Left cardiac atrium (tissue), 4 donors: ENCODE measurements at places on chromosomes 12 and 14. TPM values are rescaled to one million over a fixed set of nuclear protein-coding genes. Genes with fewer than 3 reads are reported as not detected.

DNA sequence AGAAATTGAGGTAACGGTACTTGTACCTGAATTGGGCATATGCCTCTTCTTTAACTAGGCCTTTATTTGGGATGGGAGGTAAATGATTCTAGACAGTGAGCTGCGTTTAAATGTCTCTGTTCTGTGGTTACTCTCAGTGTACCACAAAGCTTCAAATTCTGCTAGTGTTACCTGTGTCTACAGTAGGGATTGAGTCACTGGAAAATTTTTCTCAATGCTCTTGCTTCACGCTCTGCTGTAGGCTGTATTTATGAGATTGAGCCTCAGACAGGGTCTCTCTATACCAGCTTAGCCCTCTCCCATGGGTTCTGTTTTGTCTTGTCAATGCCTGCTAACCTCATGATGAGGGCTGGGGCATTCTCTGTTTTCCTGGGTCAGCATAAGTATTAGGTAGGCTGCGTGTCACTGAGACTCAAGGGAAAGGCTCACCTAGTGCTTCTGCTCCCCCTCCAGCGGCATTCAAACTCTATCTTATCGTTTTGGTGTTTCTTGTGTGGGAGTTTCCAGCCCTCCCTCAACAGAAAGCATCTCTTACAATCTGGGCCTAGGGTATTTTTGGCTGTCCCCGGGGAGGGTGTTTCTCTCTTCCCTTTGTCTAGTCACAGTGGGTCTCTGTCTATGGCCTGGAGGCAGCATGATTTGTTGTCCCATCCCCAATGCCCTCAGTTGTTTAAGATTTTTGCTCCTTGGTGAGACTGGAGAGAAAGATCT lies 285.8 kb downstream of the ADGRD1 start:
- no peak for DNase-seq

GRCh38 chr14:100988956-100989355 lies 85.4 kb upstream of the RTL1 start:
- no peak for DNase-seq

DNA sequence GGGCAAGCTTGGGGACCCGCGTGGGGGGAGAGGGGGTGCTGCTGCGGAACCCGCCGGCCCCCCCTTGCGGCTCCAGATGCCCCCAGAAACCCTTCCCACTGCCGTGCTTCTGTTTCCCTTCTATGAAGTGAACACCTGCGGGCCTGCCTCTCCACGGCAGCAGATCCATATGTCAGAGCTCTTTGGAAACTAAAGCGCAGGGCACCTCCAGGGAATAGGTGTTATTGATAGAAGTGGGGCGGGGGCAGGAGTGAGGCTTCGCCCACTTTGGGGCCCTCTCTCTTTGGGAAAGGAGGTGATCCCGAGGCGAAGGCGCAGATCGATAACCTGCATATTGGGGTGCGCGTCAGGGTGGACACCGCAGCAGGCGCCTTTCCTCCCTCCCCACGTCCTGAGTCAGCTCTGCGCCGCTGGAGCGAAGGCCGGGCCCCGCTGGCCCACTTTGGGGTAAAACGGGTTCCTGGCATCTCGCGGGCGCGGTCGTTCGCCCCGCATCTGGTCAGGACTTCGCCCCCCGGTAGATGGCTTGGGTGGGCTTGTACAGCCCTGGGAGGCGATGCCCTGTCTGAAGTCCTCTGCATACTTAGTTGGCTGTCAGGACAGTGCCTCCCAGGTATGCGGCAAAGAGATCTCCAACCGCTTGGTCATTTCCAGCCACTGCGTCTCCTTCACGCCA lies 524 bp downstream of the KMT5A start:
- DNase-seq, result no peak

RTL1 gene
- not detected for total RNA-seq
